Activated T-cell treated with anti-CD3 and anti-CD28 coated beads for 48 hours (primary cell): ENCODE measurements at places on chromosomes 4 and X.

DNA sequence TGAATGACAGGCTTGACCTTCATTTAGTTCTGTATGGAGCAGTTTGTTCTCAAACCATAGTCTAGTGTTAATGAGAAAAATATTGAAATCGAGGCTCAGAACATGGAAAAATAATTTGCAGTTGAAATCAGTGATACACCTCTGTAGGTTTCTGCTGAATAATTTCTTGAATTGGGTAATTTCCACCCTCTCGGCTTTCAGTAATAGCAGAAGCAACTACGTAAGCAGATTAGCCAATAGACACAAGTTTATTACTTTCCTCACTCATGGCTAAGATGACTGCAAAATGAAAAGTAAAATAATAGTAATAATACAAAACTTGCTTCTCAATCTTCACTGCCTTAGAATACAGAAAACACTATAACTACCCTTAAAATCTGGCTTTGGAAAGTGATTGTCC is 46.0 kb downstream of the USP38 start:
- no peak for DNase-seq

DNA sequence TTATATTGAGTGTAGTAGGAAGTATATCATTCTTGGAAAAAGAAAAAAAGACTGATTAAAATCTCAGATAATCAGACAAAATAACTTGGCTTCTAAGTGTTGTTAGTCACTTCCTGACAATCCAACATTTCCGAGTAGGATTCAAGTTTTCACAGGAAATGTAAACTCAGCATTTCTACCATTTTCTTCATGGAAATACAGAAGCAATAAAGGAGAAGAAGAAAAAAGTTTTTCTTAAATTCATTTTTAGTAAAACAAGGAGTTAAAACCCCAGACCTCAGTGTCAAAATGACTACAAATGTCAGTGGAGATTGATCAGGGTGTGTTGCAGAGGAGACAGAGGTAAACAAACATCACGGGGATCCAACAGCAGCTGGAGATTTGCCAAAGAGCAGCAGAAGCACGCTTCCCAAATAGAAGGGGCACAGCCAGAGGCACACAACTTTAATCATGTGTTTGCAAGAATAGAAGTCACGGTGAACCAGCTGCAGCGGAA is 129.3 kb upstream of the FAM9B start:
- DNase-seq = no peak

DNA sequence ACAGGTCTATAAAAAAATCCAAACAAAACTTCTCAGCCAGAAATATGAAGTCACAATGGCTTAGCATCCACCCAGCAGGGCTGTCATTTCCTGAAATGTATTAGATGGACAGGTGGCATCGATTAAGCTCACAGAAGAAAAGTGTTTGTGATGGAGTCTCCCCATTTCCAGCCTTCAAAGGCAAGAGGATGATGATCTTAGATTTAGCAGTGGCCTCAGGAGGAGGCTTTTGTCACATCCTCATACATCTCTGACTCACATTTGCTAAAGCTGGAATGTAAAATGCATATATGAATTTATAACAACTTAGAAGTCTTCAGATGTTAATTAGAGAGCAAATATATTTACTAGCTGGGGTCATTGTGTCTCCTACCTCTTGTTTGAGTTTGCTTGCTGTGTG is 441.9 kb downstream of the SPRY1 start:
- no peak for DNase-seq

DNA sequence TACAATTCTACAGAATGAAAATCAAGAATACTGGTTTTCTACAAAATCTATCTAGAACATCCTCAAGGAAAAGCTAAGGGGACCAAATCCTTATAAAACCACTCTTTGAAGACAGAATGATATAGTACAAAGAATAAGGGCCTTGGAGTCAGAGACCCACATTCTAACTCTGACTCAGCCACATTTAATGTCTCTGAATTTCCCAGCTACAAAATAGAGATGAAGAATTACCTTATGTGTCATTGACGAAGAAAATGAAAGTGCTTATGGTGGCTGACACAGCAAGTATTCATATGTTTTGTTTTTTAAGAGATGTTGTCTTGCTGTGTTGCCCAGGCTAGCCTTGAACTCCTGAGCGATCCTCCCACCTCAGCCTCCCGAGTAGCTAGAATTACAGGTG is 35.9 kb upstream of the CXorf38 start:
- no peak for DNase-seq

GRCh38 chr4:184675018-184675417 is 25.5 kb downstream of the PRIMPOL start:
- DNase-seq = no peak

- DNase-seq = no peak
Measured at GRCh38 chr4:144748814-144749555, 103.0 kb downstream of the HHIP start.

GRCh38 chrX:130285069-130285620 is 16.4 kb upstream of the ZNF280C start:
- no peak for DNase-seq

DNA sequence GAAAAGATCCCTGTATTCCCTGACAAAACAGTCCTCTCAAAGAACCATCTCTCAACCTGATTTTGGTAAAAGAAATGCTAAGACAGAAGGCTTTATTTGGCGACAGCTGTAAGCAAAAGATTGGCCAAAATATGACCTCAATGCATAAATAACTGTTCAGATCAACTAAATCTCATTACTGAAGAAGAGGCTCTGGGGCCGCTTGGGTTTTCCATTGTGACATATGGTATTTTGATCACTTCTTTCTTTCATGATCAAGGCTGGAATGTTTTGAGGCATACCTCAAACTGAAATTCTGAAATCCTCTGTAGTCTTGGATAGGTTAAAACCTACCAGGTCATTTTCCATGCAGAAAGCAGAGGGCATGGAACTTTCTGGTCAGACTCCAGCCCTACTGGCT is 106.3 kb downstream of the C4orf51 start:
- no peak for DNase-seq

DNA sequence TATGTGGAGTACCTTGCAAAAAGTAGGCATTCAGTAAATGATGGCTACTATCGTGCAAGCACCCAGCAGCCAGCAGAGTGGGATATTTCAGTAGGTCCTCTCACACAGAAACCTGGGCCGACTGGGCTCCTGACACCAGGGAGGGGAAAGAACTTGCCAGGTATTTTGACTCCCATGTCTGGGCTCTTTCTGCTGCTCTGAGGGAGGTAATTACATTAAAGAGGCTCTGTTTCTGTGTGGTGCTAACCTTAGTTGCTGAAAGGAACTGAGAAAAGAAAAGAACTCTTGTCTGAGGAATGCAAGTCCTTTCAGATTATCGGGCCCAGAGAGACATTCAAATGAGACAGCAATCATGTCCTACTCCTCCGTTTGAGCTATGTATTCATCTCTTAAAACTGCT is 175.8 kb upstream of the MTMR8 start:
- DNase-seq = no peak

- DNase-seq = no peak
Measured at GRCh38 chr4:150384249-150384648, 197.7 kb upstream of the MAB21L2 start.

DNA sequence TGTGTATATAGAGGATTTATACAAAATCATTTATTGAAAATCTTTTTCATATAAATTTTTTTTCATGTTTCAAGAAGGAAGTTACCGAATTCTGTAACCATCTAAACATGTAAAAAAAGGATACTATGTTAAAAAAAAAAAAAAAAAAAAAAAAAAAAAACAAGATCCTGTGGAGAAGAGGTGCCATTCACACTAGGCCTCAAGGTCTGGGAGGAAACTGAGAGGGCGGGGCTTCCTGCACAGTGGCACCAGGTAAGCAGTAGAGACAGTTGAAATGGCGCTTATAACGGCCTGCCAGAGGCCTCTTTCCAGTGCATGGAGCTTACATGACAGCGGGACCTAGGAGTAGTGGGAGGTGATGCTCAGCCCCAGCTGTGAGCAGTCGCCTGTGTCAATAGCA is 17.5 kb downstream of the TRAPPC2 start:
- DNase-seq = no peak
